Stimulated activated CD8-positive, alpha-beta memory T cell treated with anti-CD3 and anti-CD28 coated beads, Interleukin-4, amount 100 ng/mL, for 4 hours (primary cell): ENCODE measurements at places on chromosomes 13 and 19.
A peak's percentile ranks its signal among the peaks of the same experiment; 100 is the strongest.

DNA sequence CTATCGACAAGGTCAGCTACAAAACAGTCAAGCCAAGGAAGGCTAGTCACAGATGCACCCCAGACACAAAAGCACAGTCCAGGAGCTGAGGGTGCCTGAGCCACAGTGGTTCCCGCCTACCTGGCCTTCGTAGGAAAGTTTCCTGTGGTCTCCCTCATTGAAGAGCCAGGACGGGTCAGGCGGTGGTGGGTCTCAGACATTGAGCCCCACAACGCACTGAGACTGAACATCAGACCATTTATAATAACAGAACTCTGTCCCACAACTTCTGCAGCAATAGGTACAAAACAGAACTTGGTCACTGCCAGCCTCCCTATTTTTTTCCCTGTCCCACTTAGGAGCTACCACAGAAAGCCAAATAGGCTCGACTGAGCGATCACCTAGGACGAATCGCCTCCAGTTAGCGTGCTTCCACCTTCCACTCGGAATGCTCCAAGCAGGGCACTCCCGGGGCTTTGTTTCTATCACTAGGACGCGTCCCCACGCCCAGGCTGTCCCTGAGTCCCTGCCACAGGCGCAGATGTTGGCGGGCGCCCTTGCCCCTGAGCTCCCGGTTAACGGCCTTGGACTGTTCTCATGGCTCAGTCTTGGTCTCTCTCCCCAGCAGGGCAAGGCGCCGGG is 640 bp upstream of the ZNF544 start:
- no peak for DNase-seq

DNA sequence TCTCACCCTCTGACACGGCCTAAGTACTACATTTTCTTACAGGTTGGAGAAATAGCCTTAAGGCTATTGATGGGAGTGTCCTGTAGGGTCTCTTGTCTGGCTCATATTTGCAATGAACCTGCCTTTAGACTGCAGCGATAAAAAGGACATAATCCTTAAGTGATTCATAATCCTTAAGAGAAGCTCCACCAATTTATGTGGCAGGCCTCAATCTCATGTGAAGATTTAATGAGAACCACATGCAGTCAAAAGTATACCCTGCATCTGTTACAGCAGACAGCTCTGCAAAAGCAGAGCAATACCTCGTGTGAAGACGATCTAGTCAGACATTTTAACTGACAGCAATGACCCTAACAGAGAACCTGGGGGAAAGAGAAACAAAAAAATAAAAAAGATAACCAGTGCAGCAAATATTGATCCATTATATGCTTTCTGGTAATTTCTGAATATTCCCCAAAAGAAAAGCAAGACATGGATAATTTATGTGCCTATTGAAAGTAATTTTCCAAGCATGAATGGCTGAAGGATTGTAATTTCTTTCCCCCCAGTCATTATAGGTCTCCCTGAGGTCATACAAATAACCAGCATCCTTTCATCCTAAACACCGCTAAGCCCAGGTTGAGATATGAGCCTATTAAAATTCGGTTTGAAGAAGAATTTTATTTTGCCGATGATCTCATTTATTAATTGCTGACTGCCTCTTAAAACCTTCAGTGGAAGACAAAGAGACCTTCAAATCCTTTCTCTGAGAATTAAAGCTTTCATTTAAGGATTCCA is 321.8 kb upstream of the NBEA start:
- DNase-seq: no peak

DNA sequence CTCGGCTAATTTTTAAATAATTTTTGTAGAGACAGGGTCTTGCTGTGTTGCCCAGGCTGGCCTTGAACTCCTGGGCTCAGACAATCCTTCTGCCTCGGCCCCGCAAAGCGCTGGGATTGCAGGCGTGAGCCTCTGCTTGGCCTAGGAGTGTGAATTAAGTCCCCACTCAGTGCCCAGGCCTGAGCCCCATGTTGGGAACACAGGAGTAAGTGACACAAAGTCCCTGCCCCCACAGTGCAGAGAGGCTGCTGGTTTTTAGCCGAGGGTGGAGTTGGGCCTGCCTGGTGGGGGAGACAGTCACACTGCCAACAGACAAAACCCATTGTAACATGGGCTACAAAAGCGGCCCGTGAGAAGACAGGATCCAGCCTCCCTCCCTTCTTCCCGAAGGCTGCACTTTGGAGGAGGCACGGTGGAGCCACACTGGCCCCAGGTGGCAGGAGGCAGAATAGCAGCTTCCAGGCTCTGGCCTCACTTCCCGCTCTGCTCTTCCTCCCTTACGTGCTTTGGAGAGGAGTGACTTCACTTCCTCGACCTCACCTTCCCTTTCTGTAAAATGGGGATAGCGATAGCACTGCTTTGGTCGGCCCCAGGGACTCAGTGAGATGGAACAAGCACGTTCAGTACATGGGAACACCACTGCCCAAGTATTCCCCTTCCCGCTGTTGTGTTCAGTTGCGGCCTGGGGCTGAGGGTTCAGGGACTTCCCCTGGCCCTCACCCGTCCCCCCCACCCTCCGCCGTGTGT is 15.2 kb upstream of the EHD2 start:
- DNase-seq: peak; percentile 8

DNA sequence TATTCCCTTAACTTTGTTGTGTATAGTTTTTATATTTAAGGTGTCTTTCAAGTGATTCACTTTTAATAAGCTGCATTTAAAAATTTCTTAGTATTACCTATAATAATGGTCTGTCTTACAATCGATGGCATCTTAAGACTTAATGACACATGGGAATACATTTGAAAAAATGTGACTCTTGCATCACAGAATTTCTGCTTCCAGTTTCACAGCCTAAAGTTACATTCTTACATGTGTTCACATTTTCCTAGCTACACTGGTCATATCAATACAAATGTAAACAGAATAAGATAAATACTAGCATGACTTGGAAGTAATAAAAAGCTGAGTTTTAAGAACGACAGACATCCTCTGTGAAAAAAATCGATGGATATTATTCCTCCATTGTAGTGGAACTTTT is 1597.1 kb upstream of the MIR17HG start:
- DNase-seq: no peak

DNA sequence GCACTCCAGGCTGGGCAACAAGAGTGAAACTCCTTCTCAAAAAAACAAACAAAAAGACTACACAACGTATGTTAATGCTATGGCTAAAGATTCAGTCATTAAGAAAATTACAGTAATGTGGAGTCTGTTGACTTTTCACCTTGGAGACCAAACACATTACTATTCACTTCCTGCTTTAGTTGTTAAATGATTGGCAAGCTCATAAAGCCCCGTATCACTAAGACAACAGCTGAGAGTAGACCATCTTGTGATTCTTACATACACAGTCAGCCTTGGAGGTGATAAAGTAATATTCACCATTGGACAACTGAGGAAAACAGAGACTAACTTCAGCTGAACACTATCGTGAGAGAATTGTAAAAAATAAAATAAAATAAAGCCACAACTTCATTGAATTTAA is 86.5 kb downstream of the KCTD12 start:
- no peak for DNase-seq

- DNase-seq: no peak
Observed at GRCh38 chr19:46602392-46603194, 1.5 kb downstream of the CALM3 start.

- no peak for DNase-seq
Observed at GRCh38 chr19:36605877-36606478, 865 bp downstream of the ZNF382 start.

DNA sequence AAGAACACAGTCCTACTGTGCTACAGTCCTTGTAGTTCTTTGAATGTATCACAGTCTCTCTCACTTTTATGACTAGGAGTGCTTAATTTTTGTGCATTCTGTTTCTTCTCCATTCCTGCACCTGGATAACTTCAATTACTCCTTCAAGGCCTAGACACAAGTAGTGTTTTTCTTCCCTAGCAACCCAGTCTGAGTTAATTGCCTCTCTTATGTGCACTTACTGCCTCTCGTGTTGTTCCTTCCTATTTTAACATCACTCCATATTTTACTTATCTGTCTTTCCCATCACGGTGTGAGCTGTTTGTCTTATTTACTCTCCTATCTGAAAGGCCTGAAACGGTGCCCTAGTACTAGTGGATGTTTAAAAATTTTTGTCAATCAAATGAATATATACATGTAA is 101.5 kb downstream of the HS6ST3 start:
- DNase-seq: no peak

DNA sequence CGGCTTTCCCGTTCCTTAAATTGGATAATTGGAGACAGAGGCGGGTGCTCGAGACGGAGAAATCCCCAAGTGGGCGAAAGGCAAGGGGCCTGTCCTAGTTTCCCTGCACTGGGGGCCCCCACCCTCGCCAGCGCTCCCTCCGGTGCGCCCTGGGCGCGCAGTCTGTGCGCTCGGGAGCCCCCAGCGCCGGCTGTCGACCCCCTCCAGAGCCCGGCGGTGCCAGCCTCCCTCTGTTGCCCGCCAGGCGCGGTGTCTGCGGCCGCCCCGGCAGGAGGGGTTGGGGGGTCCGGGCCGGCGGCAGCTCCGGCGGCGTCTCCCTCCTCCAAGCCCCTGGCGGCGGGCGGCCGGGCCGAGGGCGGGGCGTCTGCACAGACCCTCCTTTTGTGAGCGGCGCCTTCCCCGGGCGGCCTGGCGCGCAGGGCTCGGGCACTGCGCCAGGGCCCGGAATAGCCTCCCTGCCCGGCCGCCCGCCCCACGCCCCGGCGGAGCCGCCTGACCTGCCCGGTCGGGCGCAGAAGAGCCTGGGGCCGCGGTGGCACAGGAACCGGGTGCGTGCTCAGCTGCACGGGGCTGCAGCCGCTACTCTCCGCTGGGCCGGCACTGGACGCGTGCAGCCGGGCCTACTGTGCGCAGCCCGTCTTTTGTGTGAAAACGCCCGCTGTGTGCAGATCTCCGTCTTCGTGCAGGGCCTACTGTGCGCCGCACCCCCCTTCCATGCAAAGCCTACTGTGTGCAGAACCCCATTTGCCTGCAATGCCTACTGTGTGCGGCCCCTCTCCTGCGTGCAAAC is 13.2 kb downstream of the GADD45B start:
- no peak for DNase-seq
